ENCODE measurements at places on chromosomes 3 and 15. TPM values are rescaled to one million over a fixed set of nuclear protein-coding genes. Genes with fewer than 3 reads are reported as not detected.

Gene SLC9C1
- not detected for total RNA-seq

Gene TRPM1
- total RNA-seq = 0.07 TPM

Gene TM4SF4
- not detected for total RNA-seq

Gene SLC27A2
- 7.3 TPM for total RNA-seq

Gene CHST2
- total RNA-seq = 3.9 TPM

Gene GOLGA6C
- total RNA-seq = not detected

Gene GOLGA8J
- total RNA-seq = not detected

Gene RNU5B-1
- not detected for total RNA-seq

Gene NR2E3
- not detected for total RNA-seq

Gene BMF
- 0.78 TPM for total RNA-seq

Gene IRAK2
- 6.1 TPM for total RNA-seq

Gene TRH
- total RNA-seq = not detected

Gene GALNT15
- 0.42 TPM for total RNA-seq

Gene THRB
- total RNA-seq = 2.8 TPM

Gene SGO1
- 4.8 TPM for total RNA-seq

Gene LMOD3
- not detected for total RNA-seq

Gene C3orf49
- total RNA-seq = not detected

Gene ZNF80
- not detected for total RNA-seq
